ENCODE measurements at places on chromosomes 4 and X. TPM values are rescaled to one million over a fixed set of nuclear protein-coding genes. Genes with fewer than 3 reads are reported as not detected.

DNA sequence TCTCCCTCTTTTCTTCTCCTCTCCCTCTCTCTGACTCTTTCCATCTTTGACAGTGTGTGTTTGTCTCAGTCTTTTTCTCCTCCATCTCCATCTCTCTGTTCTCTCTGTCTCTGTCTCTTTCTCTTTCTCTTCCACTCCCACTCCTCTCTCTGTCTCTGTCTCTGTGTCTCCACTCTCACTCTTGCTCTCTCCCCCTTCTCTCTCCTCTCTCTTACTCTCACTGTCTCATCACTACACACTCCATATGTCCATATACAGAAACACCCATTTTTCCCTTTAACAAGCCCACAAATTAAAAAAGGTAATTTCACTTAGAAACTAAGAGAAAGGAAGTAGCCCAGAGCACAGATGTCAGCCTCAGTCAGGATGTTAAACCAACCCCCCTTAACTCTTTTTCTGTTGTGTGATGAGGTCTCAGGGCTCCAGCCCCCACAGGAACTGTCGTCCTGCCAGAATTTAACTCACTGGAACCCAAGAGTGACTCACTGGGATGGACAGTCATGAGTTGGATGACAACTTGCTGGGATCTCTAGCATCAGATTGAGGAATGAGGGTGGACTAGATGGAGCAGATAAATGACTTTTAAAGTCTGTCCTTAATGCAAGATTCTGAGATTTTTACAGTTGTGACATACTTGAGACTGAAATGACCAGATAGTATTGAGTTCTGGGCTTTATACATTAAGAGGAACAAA is 27.5 kb downstream of the OTUD6A start:
- DNase-seq, result no peak

Gene CENPE
- 65.4 TPM for total RNA-seq

Gene SSX4B
- not detected for total RNA-seq

Gene TAF7L
- total RNA-seq, result not detected

DNA sequence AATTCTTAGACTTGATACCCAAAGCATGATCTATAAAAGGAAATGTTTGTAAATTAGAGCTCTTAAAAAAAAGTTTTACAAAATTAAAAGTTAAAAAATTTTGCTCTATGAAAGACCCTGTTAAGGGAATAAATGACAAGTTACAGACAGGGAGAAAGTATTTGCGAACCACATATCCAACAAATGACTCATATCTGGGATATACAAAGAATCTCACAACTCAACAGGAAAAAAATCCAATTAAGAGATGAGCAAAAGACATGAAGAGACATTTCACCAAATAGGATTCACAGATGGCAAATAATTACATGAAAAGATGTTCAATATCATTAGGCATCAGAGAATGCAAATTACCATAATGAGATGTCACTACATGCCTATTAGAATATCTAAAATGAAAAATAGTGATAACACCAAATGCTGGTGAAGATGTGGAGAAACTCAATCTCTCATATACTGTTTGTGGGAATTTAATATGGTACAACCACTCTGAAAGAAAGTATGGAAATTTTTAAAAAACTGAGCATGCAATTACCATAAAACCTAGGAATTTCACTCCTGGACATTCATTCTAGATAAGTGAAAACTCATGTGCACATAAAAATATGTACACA is 100.8 kb upstream of the EOLA2 start:
- no peak for DNase-seq

All from activated naive CD4-positive, alpha-beta T cell treated with anti-CD3 and anti-CD28 coated beads, Interleukin-2, amount 50 U/mL, for 72 hours (primary cell).